ENCODE measurements at places on chromosomes 3 and 15.

DNA sequence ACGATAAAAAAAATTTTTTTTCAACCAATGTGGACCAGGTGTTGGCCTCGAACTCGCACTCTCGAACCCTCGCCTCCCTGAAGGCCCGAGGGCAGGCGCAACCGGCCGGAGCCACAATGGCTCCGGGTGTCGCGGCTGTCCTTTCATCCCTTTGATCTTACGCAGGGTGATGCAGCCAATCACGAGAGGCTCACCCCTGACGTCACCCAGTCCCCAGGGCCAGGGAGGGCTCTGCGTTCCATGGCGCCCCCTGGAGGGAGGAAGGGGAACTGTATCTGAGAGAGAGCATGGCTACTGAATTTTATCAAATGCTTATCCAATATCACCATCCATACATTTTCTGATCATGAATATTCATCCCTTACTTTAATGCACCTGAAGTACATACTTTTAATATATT lies 15.4 kb upstream of the GMNC start:
- no peak for DNase-seq

- DNase-seq, result no peak
Measured at GRCh38 chr15:31606194-31606669, 279.6 kb downstream of the KLF13 start.

GRCh38 chr3:46119253-46119652 lies 88.9 kb downstream of the CCR1 start:
- DNase-seq, result no peak

DNA sequence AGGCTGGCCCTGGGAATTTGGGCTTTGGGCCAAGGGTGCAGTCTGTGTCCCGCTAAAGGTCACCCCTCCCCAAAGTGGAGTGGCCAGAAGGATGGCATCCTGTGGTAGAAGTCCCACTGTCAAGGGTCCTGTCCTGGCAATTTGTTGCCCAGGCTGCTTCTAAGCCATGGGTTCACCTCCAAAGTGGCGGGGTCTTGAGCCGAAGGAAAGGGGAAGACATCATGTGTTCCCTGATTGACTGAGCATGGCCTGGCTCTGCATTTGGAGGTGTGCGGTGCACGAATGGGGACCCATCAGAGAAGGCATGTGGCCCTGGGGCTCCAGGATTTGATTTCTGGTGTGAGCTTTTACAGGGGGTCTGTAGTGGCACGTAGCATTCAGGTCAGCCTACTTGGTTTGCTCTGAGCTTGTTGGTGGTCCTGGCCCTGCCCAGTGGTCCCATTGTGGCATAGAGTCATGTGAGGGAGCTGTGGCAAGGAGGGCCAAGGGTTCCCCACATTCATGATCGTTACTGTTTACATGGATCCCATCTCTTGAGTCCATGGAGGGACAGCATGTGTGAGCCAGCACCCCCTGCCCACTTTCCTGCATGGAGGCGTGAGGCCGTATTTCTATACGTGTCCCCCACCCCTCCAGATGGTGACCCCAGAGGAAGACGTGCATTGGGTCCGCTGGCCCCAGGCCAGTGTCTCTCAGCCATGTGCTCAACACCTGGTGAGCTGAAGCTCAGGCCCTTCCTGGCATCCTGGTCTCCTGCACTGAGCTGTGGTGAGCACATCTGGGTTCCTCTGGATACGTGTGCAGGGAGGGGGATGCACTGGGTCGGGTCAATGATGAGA lies 225.1 kb downstream of the SNRPN start:
- no peak for DNase-seq

- DNase-seq, result no peak
Measured at GRCh38 chr3:172913911-172914655, 163.6 kb downstream of the ECT2 start.

GRCh38 chr15:72591361-72591760 lies 63.1 kb upstream of the GOLGA6B start:
- no peak for DNase-seq

DNA sequence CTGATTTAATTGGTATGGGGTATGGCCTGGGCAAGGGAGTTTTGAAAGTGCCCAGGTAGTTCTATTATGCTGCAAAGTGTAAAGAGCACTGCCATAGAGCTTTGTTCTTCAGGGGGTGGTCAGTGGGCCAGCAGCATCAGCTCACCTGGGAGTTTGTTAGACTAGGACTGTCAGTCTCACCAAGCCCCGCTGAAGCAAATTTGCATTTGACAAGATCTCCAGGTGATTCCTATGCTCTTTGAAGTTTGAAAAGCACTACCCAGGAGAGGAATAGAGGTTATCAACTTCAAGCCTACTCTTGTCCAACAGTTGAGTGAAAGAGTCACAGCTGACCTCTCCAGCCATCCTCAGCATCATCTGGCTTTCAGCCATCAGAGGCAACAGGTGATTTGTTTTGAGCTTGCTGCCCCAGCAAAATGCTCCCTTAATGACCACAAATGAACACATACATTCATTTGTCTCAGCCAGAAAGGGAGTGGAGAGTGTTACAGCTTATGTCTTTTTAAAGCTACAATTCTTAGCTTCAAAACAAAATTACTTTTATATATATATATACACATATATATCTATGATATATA lies 8.0 kb downstream of the ZSCAN2 start:
- DNase-seq, result no peak

DNA sequence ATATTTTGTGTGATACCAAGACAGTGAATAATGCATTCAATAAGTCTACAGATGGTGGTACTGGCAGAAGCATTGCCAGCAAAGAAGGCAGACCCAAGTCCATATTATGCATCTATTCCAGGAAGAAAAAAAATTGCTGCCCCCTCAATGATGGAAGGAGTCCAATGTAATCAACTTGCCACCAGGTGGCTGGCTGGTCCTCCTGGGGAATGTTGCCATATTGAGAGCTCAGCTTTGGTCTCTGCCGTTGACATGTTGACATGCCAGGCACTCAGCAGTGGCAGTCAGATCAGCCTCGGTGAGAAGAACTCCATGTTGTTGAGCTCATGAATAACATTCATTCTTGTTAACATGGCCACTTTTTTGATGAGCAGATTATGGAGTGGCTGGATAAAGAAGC lies 298.5 kb downstream of the IGSF11 start:
- no peak for DNase-seq

- no peak for DNase-seq
Measured at GRCh38 chr3:61371123-61371522, 119.9 kb upstream of the FHIT start.

- DNase-seq, result no peak
Measured at GRCh38 chr15:79519628-79520027, 87.5 kb downstream of the MINAR1 start.

GRCh38 chr3:45215466-45215865 lies 10.6 kb downstream of the TMEM158 start:
- no peak for DNase-seq

GRCh38 chr3:67739851-67740250 lies 85.4 kb upstream of the SUCLG2 start:
- no peak for DNase-seq

DNA sequence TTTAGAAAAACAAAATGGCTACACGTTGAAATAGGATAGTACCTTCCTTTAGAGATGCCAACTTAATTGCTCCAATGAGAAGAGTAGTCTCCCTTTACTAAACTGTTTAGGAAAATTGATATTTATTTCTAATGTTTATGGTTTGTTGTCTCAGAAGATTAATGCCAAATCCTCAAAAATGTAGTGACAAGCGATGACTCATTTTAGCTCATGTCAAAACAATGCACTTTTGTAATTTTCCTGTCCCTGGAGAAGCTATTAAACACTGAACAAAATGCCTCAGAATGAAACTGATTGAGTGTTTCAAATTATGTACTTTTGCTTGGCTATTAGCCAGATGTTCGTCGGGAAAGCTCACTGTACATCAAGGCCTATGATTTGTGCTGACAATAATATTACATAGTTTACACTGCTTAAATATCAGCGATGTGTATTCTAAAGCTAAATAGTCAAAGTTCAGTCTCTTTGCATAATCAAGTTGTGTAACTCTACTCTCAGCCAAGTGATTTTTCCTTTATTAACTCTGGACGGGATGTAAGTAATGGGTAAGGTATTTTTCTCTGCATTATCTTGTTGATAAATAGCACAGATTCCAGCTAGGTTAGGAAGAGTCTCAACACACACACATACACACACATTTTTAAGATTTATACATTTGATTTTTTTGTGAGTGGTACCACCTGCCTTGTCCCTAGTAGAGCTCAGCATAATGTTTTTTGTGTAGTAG lies 83.7 kb downstream of the CMSS1 start:
- DNase-seq, result no peak

GRCh38 chr3:39819899-39820298 lies 10.5 kb downstream of the MYRIP start:
- no peak for DNase-seq

- no peak for DNase-seq
Measured at GRCh38 chr15:101481381-101481705, 8.2 kb downstream of the PCSK6 start.

DNA sequence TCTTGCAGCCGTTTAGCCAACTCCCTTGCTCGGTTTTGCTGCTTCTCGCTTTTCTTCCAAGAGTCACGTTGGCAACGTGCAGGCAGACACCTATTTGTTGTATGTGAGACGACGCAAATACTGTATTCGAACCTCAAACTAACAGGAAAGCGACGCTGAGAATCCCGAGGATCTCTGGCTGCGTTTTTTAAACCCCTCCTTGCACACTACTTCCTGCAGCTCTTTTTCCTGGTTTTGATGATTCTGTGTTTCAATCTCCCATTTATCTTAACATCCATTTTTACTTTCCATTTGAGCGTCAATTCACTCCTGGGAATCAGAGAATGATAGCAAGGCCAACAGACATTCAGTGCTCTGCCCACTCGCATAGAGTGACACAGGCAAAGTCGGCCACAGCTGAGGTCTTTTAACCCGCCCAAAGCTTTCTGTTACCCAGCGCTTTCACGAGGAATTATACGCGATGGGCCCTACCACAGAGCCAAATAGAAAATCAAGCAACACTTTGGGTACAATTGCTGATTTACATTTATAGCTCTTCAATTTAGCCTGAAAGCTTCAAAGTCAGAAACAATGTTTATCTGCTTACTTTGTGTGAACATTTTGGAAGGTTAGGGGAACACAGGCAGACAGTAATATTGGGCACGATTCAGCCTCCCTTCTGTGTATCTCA lies 1.6 kb upstream of the ANXA2 start:
- no peak for DNase-seq

DNA sequence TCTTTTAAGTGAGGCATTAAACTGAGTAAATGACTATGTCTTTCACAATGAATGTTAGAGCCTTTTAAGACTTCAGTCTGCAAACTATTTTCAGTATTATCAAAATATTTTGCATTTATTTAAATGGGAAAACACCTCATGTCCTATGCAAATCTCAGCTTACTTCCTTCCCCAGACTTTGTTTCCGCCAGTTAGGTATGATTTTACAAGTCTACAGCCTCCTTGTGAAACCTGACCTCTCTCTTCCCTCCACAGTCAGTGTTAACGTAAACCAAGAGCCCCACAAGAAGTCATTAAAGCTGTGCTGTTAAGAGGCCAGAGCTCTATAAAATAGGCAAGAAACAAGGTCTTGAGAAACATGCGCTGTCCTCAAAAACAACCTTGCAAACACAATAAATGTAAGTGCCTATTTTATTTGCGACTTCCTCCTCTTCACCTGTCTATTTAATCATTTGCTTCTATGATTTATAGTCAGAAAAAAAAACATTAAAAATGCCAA lies 48.3 kb downstream of the PRTG start:
- peak; percentile 16 for DNase-seq

GRCh38 chr15:39852250-39852649 lies 67.8 kb downstream of the GPR176 start:
- no peak for DNase-seq
